ENCODE measurements at places on chromosomes 1 and 21. TPM values are rescaled to one million over a fixed set of nuclear protein-coding genes. Genes with fewer than 3 reads are reported as not detected.

- DNase-seq: no peak
These were observed 15.9 kb upstream of the SKI start for GRCh38 chr1:2212274-2212531.

GRCh38 chr21:32279377-32279680 is 480 bp upstream of the MIS18A start:
- DNase-seq: no peak

DNA sequence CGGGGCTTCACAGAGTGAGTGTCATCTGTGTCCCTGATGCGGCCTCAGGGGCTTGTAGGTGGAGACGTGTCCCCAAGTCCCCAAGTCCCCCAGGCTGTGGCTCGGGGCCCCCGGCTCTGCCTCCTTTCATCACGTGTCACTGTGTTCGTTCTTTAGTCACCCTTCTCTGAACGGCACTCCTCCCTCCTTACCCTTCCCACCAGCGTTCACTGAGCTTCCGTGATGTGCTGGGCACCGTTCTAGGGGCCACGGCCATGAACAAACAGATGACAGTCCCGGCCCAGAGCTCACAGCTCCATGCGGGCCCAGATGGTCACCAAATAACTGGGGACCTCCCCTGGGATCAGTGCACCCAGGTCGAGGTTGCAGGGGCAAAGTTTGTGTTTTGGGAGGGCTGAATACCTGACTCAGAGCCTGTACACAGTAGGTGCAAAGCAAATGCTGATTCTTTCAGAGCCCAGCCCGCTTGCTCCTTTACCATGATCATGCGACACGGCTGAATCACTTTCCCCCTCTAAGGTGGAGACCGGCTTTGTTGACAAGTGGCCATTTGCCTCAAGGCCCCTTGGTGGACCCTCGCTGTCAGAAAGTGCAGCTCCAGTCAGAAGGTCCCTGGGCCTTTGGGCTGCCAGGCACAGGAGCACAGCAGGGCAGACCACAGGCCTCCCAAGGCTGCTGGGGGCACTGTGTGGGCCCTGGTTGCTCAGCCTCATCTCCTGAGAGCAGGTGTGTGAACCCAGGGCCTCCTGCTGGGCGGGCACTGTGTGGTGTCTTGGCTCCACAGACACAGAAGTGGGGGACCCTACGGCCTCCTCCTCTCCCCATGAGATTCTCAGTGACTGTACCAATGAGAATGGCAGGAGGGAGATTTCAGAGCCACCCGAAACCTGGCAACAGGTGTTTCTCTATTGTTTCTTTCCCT is 592.5 kb downstream of the PTPRU start:
- no peak for DNase-seq

GRCh38 chr1:199856216-199856780 is 171.2 kb upstream of the NR5A2 start:
- no peak for DNase-seq

- no peak for DNase-seq
These were observed 7.6 kb downstream of the COL16A1 start for GRCh38 chr1:31696242-31696641.

- no peak for DNase-seq
These were observed 19.8 kb downstream of the CD1D start for GRCh38 chr1:158200527-158200926.

DNA sequence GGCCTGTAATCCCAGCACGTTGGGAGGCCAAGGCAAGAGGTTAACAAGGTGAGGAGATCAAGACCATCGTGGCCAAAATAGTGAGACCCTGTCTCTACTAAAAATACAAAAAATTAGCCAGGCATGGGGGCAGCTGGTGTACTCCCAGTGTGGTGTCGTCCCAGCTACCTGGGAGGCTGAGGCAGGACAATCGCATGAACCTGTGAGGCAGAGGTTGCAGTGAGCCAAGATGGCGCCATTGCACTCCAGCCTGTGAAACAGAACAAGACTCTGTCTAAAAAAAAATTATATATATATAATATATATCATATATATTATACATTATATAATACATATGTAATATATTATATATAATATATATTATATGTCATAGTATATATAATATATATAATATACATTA is 249.2 kb upstream of the TPTE start:
- peak; percentile 4 for DNase-seq

- no peak for DNase-seq
These were observed 86.9 kb upstream of the SPAG17 start for GRCh38 chr1:118271883-118272282.

GRCh38 chr21:46001821-46002681 is 20.5 kb downstream of the COL6A1 start:
- DNase-seq: no peak

GRCh38 chr21:29238967-29239290 is 59.8 kb upstream of the BACH1 start:
- DNase-seq: no peak

DNA sequence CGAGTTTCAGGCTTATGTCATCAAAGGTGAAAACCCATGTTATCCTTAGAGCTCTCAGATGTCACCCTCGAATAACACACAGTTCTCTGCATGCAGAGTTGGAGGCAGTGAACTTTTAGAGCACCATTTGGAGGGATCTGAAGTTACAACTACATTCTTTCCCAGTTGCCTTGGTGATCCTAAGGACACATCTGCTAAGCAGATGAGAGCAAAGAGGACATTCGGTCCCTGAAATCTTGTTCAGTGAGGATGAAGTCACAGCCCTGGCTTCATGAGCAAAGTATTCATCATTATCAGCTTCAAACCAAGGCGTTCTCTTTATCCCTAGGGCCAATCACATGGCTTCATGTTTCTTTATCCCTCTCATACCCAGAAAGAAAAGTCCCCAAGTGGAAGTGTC is 23.1 kb upstream of the MCOLN2 start:
- no peak for DNase-seq

- DNase-seq: no peak
These were observed 55.9 kb downstream of the NEK7 start for GRCh38 chr1:198212675-198213074.

GRCh38 chr1:38059635-38060250 is 13.2 kb upstream of the POU3F1 start:
- no peak for DNase-seq

GRCh38 chr1:184386312-184387068 is at the start of gene C1orf21:
Gene C1orf21, plus strand, starts transcription at chr1:184387029. Its CDS starts 90,481 bp downstream, at chr1:184477510.
- DNase-seq: peak; percentile 82

- no peak for DNase-seq
These were observed 2.2 kb upstream of the FOXD3 start for GRCh38 chr1:63320022-63320721.

- DNase-seq: peak; percentile 68
These were observed 27.8 kb upstream of the SUMO3 start for GRCh38 chr21:44845418-44846223.

DNA sequence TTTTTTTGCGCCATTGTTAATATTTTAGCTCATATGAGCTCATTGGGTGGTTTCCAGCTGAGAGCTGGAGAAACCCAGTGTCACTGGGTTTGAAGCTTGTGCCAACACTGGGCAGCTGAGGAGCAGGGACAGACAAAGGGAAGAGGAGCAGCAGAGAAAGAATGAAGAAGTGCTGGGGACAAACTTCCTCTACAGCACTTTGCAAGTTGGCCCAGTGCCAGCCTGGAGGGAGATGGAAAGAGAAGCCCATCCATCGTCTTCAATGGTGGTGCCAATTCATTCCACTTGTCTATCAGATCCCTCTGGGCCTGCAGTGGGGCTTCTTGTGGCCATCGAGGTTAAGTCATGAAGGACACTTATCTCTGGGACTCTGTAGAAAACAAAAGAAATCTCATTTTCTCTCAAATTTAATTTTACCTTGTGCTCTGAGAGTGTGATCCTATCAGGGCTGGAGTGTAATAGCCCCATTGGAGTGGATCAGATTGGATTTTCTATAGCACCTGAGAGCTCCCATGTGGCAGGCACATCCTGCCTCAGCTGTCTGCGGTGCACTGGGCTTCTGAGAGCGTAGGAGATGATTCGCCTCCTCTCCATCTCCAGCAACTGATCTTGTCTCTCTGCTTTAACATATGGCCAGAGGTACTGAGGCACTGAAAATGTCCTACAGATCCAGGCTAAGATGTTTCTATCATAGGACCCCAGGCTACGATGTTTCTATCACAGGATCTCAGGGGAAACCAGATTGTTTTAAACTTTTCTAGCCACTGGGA is 114.7 kb downstream of the TNR start:
- DNase-seq: no peak

GRCh38 chr1:226632169-226632879 is 83.8 kb downstream of the STUM start:
- no peak for DNase-seq

DNA sequence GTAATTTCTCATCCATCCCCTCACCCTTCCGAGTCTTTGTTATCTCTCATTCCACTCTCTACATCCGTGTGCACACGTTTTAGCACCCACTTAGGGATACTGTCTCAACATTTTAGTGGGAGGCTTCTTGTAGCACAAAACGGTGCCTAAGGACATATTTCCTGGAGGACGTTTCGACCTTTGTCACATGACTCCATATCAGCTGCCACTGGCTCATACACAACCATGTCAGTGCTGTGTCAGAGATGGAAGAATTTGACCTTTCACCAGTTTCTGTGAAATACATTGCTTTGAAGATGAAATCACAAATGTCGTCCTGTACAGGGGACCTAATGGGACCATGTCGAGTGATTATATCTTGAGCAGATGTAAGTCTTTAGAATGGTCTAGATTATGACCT is 15.6 kb downstream of the B3GALT5 start:
- DNase-seq: no peak

GRCh38 chr1:157163273-157164127 is 25.3 kb upstream of the ETV3 start:
- peak; percentile 63 for DNase-seq

DNA sequence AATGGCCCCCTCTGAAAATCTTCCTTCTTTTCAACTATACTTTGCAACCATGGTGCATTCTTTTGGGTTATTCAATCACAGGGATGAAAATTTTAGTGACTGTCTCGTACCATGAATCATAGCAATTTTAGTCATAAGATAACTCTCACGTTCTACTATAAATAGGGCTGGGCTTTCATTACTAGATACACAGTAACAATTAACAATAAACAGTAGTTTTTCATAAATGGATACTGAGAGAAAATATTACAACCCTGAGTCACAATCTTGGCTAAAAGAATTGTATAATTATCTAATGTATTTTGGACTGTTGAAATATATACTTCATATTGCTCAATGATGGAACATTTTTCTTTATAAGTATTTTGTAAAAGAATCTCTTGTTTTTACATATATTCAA is 96.1 kb downstream of the TEX35 start:
- peak; percentile 15 for DNase-seq

GRCh38 chr1:168469690-168470089 is 74.1 kb downstream of the XCL2 start:
- peak; percentile 17 for DNase-seq

DNA sequence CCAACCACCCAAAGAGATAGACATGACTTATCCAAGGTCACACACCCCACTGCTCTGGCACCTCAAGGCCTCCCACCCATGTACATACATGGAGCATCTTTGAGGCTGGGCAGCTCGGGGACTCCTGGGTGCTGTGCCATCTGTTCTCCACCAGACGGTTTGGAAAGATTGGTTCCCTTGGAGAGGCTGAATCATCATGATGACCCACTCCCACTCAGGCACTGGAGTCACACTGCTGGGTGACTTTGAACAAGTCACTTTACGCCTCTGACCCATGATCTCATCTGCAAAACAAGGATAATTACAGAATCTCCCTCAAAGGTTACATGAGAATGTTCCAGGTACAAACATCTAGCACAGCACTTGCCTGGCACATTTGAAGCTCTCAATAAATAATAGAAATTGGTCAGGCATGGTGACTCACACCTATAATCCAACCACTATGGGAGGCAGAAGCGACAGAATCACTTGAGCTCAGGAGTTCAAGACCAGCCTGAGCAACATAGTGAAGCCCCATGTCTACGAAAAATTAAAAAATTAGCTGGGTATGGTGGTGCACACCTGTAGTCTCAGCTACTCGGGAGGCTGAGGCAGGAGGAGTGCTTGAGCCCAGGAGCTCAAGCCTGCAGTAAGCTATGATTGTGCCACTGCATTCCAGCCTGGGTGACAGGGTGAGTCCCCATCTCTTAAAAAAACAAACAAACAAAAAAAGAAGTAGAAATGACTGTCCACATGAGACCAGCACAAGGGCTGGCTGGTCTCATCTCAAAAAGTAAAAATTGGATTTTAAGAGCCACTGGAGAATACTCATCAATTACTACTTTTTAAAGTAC is 74.9 kb downstream of the RRAGC start:
- no peak for DNase-seq

DNA sequence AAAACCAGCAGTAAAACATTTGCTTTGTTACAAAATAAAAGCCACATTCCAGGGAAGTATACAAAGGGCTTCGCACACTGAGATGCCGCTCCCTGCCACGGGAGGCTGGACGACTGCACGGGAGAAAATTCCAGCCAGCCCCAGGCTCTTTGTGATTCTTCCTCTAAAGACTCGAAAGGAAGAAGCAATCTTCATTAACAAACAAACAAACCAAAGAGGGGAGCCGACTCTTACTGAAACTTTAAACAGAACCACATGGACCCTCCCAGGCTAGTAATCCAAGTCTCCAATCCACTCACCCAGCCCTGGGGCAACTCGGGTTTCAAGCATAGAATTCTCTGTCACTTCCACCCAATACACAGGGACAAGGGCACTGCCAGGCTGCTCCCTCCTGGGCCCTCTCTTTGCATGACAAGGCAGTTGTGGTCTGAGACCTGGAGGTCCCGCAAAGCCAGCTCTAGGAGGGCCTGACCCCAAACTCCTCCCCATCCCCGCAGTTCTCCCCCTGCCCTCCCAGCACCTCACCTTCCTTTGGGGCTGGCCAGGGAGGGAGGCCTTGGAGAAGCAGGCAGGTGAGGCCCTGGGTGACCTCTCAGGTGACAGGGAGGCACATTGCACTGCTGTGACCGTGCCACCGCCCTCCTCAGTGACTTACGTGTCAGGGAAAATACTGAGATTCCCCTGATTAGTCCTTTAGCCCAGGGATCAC is 26.6 kb upstream of the COL18A1 start:
- peak; percentile 13 for DNase-seq

- no peak for DNase-seq
These were observed 43.6 kb upstream of the IFFO2 start for GRCh38 chr1:19000065-19000464.

- DNase-seq: no peak
These were observed 26.5 kb upstream of the SLC45A3 start for GRCh38 chr1:205706601-205707502.

DNA sequence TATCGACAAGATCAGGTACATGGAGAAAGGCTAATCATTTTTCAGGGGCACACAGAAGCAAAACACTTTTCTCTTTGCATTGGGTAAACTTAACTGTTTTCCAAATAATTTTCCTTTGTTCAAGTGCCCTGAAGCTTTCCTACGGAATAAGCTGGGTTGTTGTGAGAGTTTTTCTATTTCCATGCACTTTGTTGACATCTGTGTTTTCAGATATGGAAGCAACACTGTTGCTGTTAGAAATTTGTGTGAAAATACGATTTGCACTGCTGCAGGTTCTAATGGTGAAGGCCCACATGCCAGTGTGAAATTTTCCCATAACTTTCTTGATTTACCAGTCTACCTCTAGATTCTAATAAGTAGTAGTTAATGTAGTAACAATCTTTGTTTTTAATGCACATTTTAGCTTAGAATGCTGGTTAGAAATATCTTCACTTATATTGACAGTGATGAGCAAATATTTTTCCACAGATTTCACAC is 18.3 kb downstream of the NFYC start:
- no peak for DNase-seq

The ZNF695 gene
- total RNA-seq: 4.8 TPM

The PBX1 gene
- total RNA-seq: 24.1 TPM

The EXTL1 gene
- total RNA-seq: not detected

The LPAR3 gene
- total RNA-seq: not detected

The KCNE2 gene
- total RNA-seq: not detected

The PADI2 gene
- not detected for total RNA-seq

The RAB3B gene
- 11.9 TPM for total RNA-seq

The TATDN3 gene
- 8.0 TPM for total RNA-seq

The SETD4 gene
- total RNA-seq: 19.6 TPM

The KCNK1 gene
- total RNA-seq: 1.0 TPM

The CFHR3 gene
- not detected for total RNA-seq

Data from endothelial cell of umbilical vein (primary cell).